ENCODE measurements at places on chromosomes 4 and X.

GRCh38 chrX:30153881-30154260 lies 61.5 kb upstream of the MAGEB2 start:
- DNase-seq, result peak; percentile 6

GRCh38 chrX:70592091-70592490 lies 147.5 kb downstream of the DLG3 start:
- DNase-seq, result peak; percentile 60

- DNase-seq, result no peak
These were observed 126.9 kb downstream of the RNF150 start for GRCh38 chr4:141006242-141006802.

DNA sequence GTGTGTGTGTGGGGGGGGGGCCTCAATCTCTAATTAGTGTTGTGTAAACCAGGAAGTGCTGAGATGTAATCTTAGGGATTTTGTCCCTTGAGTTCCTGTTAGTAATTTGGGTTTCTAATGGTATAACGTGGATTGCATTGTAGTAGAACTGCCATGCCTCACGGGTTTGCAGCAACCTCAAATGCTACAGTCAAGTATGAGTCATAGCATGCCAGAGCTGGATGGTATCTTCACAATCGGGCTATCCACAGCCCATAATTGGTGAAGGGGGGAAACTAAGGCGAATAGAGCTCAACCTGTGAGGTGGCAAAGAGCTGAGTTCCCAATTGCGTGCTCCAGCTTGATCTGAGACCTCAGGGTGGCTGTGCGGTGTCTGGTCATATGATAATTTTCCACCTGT lies 2.2 kb upstream of the FMR1NB start:
- no peak for DNase-seq

DNA sequence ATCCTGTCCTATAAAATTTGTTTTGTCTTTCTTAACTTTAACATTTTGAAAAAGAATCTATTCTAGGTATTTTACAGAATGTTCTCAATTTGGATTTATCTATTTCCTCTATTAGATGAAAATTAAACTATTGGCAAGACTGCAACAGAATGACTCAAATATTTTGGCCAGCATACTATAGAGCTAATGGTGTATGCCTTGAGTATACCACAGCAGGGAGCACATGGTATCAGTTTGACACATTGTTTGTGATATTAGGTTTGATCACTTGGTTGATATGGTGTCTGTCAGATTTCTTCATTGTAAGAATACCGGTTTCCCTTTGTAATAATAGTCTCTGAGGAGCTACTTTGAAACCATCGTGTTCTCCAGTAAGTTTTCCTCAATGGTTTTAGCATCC lies 87.8 kb upstream of the NPNT start:
- DNase-seq, result peak; percentile 36

DNA sequence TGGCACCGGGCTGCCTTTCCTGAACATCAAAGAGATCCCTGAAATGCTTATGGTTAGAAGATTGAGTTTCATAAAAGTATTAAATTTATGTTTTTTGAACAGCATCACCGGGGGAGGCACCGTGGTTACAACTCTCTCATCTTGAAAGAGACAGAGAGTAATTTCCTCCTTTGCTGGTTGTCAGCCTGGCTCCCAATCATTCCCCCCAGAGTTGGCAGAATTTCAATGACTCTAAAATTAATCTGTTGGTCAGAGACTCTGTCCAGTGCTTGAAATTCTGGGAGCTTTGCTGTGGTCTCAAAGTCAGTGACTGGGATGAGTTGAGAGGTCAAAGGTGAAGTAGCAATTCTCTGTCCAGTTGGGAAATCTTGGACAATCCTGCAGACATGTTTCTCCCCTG lies 135.9 kb downstream of the RAB28 start:
- no peak for DNase-seq

- DNase-seq, result peak; percentile 33
These were observed 7.5 kb upstream of the HAUS7 start for GRCh38 chrX:153477901-153478300.

DNA sequence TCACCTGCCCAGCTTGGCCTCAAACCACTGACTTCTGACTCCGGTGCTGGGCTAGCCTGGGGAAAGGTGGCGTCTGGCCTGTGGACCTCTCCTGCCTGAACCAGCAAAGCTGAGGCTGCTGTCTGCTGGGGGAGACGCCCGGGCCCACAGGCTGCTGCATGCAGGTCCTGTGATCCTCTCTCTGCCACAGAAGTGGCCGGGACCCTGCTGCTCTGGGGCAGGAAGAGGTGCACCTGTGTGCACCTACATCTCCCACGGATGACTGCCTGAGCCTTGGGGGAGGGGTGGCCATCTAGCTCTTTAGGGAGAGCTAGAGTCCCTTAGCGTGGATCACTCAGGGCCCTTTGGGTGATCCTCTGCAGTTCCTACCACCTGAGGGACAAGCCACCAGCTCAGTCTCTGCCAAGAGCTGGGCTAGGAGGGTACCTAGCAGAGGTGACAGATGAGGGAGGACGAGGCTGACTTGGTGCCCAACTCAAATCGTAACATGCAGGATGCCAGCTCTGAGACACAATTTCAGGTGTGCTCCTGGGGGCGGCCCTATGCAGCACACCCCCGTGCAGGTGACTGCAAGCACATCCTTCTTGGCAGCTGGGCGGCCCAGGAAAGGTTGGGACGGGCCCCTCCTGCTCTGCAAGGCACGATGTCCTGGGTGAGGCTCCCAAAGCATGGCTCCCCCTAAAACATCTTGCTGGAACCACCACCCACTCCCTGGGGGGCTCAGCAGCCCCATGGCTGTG lies 22.5 kb downstream of the LETM1 start:
- no peak for DNase-seq

DNA sequence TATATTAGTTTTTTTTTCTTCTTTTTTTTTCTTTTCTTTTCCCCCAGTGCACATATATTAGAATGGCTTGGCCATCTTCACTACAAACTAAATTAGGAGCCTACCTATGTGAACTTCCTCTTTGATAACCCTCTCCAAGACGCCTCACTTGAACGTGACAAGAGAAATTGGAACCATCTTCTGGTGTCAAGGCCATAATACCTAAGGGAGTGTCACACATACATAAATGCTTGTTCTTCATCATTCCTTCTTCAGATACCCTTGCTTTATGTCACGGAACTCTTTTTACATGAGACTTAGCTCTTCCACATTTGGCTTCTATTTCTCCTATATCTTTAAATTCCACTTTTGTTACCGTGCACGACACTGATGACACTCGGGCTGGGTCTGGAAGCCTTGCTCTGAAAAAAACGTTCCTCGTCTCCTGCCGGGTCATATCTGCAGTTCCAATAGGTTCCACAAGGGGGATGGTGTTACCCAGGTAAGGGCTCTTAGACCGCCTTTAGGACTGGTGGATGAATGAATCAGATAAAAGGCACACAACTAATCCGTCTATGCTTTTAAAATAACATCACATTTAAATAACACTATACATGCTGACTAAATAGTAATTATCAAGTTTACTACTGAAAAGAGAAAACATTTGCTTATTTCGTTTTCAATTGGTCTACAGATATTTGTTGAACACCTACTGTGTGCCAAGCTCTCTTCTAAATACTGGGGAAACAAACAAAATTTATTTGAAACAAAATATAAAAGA lies 19.9 kb downstream of the DGAT2L6 start:
- DNase-seq, result peak; percentile 61

DNA sequence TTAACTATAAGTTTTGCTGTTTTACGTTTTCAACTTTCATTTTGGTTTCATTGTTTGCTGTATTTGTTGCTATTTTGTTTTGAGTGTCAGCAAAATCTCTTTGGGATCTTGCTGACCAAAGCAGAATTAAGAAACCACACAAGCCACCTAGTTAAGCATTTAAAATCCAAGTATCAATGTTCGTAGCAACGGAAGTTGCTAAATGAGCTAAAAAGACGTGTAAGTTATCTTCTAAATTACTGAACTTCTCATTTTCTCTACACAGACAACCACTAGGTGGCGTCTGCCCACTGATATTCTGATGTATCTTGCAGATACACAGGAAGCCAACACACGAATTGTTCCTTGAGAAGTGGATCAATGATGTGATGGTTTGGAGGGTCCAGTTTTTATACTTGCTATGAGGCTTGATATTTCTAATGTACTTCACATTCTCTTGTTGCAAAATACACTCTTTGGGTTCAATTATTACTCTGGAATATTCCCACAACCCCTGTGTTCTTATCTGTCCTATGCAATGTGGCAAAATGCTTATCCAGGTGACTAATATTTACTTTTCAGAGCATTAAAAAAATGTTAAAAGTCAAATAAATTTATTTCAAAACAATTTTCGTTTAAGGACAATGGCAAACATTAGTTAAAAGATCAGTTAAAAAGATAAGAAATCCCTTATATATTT lies 250.5 kb downstream of the TECRL start:
- DNase-seq, result peak; percentile 74
